ENCODE measurements at places on chromosomes 2 and 18.

- DNase-seq = no peak
- H3K27me3 ChIP-seq = no peaks in the 10 kb centered on the region
- H3K4me3 ChIP-seq = no peak overlapping the region
- H3K27ac ChIP-seq = no peak overlapping the region
- peaks cover 5% of the 10 kb centered on the region for H3K4me1 ChIP-seq
Measured at GRCh38 chr2:12291303-12291702, 425.4 kb upstream of the TRIB2 start.

DNA sequence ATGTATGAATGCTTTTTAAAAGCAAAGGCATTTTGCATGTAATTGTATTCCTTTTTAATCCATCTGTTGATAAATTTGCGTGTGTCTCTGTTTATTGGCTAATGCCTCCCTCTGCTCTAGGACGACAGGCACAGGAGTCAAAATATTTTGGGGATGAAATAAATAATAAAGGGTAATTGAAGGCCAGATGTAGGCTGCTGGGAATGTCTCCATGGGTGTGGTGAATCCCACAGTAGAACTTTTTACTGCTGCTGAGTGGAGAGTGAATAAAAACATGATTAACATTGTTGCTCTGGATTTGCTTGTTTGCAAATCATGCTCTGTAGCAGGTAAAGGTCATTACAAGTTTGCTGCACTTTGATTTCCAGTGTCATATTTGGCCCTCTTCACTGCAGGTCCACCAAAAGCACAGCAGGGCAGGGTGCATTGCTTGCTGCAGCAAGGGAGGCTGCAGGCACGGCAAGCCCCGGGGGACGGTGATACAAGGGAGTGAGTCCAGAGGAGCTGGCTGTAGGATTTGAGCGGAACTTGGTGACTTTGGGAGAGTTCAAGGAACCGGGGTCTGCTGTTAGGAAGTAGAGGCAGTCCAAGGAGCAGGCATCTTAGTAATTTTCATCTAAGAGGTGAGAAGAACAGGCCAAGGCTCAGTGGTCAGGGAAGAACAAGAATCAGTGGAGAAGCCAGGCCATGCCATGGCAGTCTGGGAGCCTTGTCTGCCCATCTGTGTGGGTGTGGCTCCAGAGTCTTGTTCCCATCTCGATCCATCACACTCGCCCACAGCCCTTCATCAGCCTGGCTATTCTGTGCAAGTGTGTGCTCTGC, 201.5 kb upstream of the RAB6C start:
- no peaks in the 10 kb centered on the region for H3K27me3 ChIP-seq
- no peaks in the 10 kb centered on the region for H3K36me3 ChIP-seq
- no peak overlapping the region for H3K4me3 ChIP-seq
- no peaks in the 10 kb centered on the region for H3K4me1 ChIP-seq
- DNase-seq = no peak

- H3K27ac ChIP-seq = no peak overlapping the region
- H3K4me3 ChIP-seq = no peak overlapping the region
- H3K27me3 ChIP-seq = no peaks in the 10 kb centered on the region
- peaks cover 6% of the 10 kb centered on the region for H3K36me3 ChIP-seq
- no peak for DNase-seq
Measured at GRCh38 chr2:47486841-47487497, 84.0 kb downstream of the MSH2 start.

- no peak overlapping the region for H3K4me3 ChIP-seq
- H3K4me1 ChIP-seq = no peaks in the 10 kb centered on the region
- H3K27ac ChIP-seq = no peak overlapping the region
- H3K36me3 ChIP-seq = no peaks in the 10 kb centered on the region
Measured at GRCh38 chr18:13183790-13184189, 34.8 kb upstream of the LDLRAD4 start.

- no peak overlapping the region for H3K4me3 ChIP-seq
- H3K27ac ChIP-seq = no peak overlapping the region
- DNase-seq = no peak
Measured at GRCh38 chr2:191544461-191545062, 133.4 kb upstream of the NABP1 start.

GRCh38 chr2:165601065-165601830, 131.8 kb downstream of the CSRNP3 start:
- no peaks in the 10 kb centered on the region for H3K36me3 ChIP-seq
- H3K4me1 ChIP-seq = no peaks in the 10 kb centered on the region
- no peak overlapping the region for H3K4me3 ChIP-seq
- no peak overlapping the region for H3K27ac ChIP-seq
- no peak for DNase-seq
- no peaks in the 10 kb centered on the region for H3K27me3 ChIP-seq

GRCh38 chr18:75554644-75555185, 127.2 kb upstream of the SMIM21 start:
- H3K4me3 ChIP-seq = no peak overlapping the region
- H3K36me3 ChIP-seq = no peaks in the 10 kb centered on the region
- H3K27me3 ChIP-seq = no peaks in the 10 kb centered on the region
- H3K4me1 ChIP-seq = no peaks in the 10 kb centered on the region

- H3K4me1 ChIP-seq = no peaks in the 10 kb centered on the region
- H3K36me3 ChIP-seq = no peaks in the 10 kb centered on the region
- H3K27ac ChIP-seq = no peak overlapping the region
- H3K27me3 ChIP-seq = no peaks in the 10 kb centered on the region
Measured at GRCh38 chr2:198374375-198375082, 570.1 kb downstream of the PLCL1 start.

- DNase-seq = no peak
- H3K4me3 ChIP-seq = no peak overlapping the region
- no peak overlapping the region for H3K27ac ChIP-seq
Measured at GRCh38 chr2:83104202-83104601, 1354.9 kb downstream of the SUCLG1 start.

Data from effector memory CD4-positive, alpha-beta T cell (primary cell).